Cardiac fibroblast (primary cell): ENCODE measurements at places on chromosomes 16 and 17.

DNA sequence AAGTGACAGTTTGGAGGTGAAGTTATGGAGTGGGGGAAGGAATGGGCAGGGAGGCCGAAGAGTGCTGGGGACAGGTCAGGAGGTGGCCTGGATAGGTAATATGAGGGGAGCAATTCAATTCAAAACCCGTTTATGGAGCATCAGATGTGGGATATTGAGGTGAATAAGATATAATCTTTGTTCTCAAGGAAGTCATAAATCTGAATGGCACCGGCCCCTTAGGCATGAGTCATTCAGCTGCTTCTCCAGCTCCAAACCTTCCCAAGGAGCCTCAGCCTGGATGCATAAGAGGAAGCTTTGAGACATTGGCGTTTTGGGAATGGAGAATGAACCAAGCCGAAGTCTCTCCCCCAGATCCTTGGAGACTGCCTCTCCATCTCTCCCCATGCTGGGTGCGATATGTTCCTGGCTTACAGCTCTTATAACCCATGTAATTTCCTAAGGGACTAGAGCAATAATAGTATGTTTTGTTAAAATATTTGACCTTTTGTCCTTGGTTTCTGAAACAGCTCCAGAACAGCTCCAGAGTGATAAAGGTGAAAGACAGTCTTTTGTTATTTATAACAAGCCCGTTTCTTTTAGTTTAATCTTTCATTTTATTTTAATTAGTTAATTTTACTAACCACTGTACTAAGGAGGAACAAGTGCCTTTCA is 1.7 kb downstream of the TUBG2 start:
- DNase-seq = peak; percentile 56

GRCh38 chr17:9403257-9403656 is 172.4 kb downstream of the STX8 start:
- DNase-seq = no peak

- DNase-seq = no peak
Measured at GRCh38 chr17:74972973-74973328, 392 bp upstream of the HID1 start.

- no peak for DNase-seq
Measured at GRCh38 chr17:64500862-64501765, 4.3 kb upstream of the POLG2 start.

GRCh38 chr16:8552487-8553221 is 37.7 kb downstream of the TMEM114 start:
- DNase-seq = no peak

GRCh38 chr17:63534816-63535455 is 11.8 kb downstream of the KCNH6 start:
- no peak for DNase-seq

DNA sequence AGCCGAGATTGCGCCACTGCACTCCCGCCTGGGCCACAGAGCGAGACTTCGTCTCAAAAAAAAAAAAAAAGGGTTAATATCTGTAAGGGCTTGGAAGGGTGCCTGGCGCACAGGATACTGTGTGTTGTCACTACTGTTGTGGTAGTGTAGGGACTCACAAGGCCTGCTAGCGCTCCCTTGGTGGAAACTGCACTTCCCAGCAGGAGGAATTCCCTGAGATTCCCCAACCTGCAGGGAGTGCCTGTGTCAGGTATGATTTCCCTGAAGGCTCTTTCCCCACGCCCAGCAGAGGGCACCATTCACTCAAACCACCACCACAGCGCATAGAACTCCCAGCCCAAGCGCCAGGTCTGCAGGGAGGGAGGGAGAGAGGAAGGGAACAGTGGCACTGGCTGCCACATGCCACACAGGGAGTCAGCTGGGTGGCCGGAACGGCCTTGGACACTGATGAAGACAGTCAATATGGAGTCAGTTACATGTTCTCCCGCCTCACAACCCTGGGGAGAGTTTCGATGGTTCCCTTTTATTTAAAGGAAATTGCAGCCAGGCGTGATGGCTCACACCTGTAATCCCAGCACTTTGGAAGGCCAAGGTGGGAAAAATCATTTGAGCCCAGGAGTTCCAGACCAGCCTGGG is 32.7 kb upstream of the CDH1 start:
- DNase-seq = peak; percentile 72

- DNase-seq = no peak
Measured at GRCh38 chr16:50257876-50258275, 8.5 kb upstream of the ADCY7 start.

DNA sequence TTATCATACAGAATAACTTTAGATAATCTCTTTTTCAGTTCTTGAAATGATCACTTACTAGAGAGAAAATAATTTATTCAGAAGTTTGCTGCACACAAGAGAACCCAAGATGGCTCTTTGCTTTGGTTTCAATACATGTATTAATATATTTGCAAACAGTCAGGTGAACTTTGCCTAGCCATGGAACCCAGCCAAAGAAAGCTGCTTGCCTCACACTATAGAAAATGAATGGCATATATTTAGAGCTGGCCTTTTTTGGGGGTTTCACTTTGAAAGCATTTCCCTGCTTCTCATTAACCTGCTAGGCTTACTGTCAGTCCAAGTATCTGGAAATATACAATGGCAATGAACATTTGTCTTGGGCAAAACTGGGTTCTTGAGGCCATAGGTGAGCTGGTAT is 75.3 kb downstream of the MRTFB start:
- DNase-seq = no peak

DNA sequence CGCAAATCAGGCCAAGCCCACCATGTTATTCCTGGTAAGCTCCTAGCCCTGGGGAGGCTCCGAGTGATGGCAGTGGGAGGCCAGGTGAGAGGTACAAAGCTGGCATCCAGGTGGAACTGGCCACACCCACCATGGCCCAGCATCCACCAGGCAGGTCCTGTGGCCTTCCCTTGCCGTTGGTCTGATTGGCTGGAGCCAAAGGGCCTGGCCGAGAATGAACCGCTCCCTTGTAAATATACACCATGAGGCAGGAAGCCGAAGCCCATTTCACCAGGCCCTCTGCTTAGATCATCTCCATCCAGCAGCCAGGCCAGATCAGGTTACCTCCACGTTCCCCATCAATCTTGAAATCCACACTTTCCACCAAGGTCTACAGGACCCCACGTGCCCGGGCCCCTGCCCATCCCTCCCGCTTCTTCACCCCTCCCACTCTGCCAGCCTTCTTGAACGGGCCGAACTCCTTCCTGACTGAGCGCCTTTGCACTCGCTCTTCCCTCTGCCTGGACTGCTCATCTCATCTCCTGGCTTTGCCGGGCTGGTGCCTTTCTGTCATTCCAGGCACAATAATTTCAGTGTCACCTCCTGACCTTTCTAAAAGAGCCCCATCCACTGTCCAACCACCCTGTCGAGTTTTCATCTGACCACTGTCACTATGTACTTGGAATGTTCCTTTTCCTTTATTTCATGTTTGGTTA is 5.8 kb downstream of the SOCS1 start:
- peak; percentile 47 for DNase-seq

GRCh38 chr17:15083225-15083624 is 181.9 kb downstream of the PMP22 start:
- DNase-seq = no peak

DNA sequence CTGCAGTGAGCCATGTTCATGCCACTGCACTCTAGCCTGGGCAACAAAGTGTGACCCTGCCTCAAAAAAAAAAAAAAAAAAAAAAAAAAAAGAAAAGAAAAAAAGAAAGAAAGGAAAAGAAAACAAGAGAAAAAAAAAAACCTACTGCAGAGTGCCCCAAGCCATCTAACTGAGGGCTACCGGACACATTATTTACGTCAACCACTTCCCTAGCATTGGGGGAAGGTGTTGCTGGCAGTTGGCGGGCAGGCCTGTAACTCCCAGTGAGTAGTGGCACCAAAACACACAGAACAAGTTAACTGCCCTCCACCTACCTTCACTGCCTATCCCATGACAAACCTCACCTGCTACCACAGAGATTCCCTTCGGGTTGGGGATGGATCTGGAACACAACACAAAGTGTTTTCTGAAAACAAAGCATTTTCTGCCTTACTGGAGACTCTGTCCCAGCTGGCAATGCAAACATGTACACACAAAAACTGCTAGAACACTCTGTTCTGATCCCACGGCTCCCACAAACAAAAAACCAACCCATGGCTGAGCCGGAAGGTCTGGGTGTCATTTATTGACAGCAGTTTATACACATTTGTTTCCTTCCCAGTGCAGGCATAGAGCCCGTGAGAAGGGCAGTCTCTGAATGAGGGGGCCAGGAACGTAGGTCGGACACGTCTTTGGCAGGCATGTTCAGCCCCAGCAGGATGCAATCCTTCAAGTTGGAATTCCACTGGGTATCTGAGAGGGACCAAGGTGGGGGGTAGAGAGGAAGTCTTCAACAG is 11.0 kb downstream of the PHB1 start:
- DNase-seq = no peak

DNA sequence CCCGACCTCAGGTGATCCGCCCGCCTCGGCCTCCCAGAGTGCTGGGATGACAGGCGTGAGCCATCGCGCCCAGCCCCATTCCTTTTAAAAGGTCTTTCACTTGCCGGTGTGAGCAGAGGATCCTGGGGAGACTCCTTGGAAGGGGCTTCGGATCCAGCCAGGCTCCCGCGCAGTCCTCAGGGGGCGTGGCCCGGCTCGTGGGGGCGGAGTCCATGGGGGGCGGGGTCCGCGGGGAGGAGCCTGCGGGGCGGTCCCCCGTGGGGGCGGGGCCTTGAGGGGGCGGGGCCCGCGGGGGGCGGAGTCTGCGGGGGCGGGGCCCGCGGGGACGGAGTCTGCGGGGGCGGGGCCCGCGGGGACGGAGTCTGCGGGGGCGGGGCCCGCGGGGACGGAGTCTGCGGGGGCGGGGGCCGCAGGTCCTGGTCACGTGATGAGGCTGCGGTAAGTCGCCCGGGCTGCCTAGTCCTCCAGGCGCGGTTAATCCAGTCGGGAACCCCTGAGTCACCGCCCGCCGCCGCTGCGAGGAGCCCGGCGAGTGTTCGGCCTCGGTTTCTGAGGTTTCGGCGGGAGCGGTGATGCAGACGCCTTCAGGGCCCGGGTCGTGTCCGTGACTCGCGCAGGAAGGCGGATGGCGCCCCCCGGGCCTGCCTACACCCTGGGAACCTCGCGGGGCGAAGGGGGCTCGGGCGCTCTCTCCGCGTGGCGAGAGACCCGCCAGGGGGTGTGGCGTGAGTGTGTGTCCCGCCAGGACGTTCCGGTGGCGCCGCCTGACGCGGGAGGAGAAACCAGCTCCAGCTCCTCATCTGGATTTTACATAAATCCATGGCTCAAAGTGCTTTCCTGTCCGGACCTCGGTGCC is 23.6 kb upstream of the ABR start:
- peak; percentile 70 for DNase-seq

GRCh38 chr17:35612924-35613521 is 25.9 kb downstream of the AP2B1 start:
- DNase-seq = peak; percentile 71

GRCh38 chr17:4154201-4154600 is 11.2 kb downstream of the CYB5D2 start:
- no peak for DNase-seq

GRCh38 chr17:4358154-4358553 is 8.3 kb downstream of the UBE2G1 start:
- DNase-seq = no peak

GRCh38 chr16:88289968-88290401 is 92.8 kb upstream of the ZNF469 start:
- DNase-seq = no peak
